ENCODE measurements at places on chromosomes 3 and 15.

DNA sequence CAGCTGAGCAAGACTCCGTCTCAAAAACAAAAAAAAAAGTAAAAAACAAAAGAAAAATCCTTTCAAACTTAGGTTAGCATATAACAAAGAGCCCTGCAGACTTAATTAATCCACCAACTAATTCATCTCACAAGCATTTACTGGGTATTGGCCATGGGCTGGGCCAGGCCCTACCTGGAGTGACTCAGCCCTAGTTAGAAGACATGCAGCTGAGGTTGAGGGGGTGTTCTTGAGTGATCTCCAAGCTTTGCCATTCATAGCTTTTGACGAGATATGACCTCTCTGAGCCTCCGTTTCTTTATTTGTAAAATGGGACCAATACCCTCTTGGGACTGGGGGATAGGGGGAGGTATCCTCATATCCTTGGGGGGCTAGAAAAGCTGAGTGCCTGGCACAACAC, 7.8 kb downstream of the FBXL22 start:
- no peak for DNase-seq

DNA sequence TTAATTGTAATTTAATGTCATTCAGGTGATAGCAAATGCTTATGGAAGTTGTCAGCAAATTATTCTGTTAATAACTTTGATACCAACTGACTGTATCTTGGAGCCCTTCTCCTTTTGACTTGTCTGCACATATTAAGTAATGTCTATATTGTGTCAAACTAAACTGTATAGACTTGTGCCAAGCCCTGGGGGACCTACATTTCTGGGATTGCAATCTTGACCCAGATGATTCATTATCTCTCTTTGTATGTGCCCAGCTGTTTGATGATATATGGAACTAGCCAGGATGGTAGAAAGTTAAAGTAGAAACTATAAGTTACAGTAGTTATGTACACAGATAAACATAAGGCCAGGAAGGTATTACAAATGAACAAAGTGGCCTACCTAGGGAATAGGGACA, 402.8 kb upstream of the RARB start:
- DNase-seq: no peak

- DNase-seq: peak; percentile 75
Measured at GRCh38 chr3:107987036-107987939, 103.5 kb downstream of the CD47 start.

DNA sequence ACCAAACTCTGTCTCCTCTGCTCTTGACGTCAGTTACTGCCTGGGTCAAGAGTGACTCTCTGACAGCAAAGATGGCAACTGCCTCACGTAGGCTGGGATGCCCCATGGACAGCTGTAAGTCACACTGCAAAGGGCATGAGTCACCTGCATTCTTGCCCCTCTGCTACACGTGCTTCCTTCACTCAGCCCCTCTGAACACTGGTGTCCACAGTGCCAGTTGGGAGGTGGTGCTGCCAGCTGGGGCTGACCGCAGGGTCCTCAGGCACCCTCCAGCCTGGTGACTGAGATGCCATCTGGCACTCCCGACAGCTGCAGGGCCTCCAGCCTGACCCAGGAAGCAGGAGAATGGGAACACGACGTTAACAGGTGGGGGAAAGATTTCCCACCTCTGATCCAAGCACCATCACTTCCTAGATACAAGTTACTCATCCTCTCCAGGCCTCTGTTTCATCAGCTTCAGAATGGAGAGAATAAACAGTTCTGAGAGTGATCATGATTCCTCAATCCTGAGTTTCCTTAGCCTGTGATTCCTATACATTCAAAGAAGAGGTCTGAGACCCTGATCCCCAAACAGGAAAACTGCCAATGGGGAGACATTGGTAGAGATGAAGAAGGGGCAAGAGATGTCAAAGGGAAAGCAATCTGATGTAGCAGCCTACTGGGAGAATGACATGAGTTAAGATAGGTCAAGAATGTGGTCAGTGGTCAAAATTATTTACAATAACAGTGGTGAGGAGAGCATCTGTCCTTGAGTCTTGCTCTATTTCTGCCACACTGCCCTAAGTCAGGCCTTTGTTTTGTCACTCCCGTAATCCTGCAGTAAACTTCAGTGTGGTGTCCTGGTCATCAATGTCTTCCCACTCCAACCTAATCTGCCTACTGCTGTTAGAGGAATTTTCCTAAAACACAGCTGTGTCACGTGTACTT, 86.1 kb upstream of the BCL6 start:
- no peak for DNase-seq

DNA sequence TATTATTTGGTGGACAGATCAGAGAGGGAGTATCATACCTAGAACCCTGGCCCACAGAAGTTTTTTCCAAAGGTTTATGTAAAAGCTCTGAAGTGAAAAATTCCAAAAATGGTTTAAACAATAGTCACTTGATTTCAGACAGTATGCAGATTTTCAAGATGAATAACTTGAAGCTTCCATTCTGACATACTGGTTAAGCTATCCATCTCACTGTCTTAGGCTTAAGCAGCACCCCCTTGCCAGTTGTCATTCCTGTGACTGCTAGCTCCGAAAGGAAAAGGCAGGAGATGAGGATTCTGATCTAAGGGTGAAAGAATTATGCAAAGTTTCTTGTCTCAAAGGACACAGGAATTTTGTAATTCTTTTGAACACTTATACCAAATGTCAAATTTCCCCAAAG, 337.5 kb upstream of the THBS1 start:
- DNase-seq: no peak

- no peak for DNase-seq
Measured at GRCh38 chr3:54353946-54354345, 231.6 kb downstream of the CACNA2D3 start.

GRCh38 chr15:100642950-100643338, 40.6 kb downstream of the ASB7 start:
- no peak for DNase-seq

DNA sequence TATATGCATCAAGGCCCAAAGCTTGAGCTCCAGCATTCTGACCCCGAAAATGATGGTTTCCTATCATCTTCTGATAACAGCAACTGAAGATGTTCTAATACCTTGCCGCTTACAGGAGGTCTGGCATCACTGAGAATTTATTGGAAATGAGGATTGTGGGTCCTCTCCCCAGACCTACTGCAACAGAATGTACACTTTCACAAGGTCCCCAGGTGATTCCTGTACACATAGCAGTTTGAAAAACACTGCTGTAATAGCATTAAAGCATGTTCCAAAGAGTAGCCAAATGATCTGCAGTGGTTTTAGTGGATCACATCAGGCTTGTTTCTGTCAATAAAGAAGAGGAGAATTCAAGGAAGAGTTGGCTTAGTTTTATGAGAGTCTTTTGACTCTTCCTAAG, 11.3 kb downstream of the TGFBR2 start:
- no peak for DNase-seq

- DNase-seq: no peak
Measured at GRCh38 chr3:180808823-180809575, 103.5 kb upstream of the FXR1 start.

DNA sequence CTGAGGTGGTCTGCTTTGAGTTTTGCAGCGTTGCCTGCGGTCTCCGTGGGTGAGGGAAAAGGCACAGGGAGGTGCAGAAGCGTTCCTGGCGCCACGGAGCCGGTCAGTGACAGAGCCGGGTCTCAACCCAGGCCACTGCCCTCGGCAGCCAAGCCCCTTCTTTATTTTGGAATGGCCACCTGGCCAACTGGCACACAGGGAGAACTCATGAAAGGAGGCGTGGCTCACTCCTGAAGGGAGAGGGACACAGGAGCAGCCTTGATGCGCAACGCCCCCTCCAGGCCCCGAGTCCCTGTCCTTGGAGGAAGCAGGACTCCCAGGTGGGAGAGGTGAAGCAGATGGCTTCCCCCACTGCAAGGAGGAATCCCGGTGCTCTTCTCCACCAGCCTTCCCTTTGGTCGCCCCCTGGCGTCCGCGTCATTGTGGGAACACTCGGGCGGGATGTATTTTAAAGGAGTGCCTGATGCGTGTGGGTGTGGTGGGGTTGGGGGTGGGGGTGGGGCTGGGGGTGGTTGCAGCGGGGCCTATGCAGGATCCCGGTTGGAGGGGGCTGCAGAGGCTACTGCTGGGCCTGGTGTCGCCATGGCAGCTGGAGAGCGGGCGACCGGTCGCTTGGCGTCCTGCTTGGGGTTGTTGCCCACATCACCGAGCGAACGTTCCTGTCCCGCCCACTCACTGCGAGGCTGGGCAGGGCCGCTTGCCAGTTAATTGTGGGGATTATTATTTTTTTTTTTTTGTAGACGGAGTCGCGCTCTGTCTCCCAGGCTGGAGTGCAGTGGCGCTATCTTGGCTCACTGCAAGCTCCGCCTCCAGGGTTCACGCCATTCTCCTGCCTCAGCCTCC, 32.6 kb downstream of the APBA2 start:
- DNase-seq: no peak

- DNase-seq: no peak
Measured at GRCh38 chr3:24451461-24452099, 43.1 kb downstream of the THRB start.

- DNase-seq: no peak
Measured at GRCh38 chr3:94115482-94115881, 52.6 kb downstream of the NSUN3 start.

DNA sequence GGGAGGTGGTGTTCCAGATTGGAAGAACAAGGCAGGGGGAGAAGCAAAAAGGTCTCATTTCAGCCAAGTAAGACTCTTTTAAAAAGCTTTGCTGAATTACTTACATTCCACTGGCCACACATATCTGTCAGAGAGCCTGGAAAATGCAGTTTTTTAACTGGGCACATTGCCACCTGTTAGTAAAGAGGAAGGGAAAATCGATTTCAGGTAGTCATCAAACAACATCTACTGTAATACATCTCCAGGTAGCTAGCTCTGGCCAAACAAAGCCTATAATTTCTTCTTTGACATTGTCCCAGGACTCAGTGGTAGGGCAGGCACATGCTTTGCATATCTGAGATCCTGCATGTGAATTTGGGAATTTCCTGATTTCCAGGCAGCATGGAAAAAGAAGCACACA, 480.7 kb upstream of the SUCLG2 start:
- DNase-seq: no peak

DNA sequence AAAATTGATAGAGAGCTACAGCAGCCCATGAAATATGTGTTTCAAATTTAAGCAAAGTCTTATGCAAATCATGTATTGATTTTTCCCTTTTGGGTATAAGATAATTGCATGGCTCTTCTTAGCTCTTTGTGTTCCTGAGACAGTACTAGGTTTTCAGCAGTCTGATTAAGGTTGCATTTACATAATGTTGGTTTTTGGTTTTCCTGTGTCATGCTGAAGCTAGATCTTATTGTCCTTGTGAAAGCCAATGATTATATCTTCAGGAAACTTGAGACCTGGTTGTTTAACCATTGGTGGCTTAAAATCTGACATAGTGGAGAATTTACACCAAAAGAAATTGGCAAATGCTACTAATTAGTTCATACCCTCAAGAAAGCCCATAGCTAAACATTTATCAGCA, 392.6 kb downstream of the ZPLD1 start:
- no peak for DNase-seq

GRCh38 chr3:28739647-28740046, 391.0 kb upstream of the AZI2 start:
- DNase-seq: no peak

DNA sequence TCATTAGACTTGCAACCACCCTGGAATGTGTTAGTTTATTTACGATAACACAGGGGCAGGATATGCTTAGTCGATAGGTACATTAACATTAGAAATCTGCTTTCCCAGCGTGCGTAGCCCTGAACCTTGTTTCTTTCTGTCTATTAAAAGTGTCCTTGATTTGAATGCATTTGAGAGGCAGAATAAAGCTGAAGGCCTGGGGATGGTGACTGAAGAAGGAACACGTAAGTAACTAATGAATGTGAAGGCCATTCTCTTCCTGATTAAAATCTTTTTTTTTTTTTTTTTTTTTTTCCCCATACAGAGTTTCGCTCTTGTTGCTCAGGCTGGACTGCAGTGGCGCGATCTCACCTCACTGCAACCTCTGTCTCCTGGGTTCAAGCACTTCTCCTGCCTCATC, 142.8 kb upstream of the CHRM5 start:
- DNase-seq: no peak

- no peak for DNase-seq
Measured at GRCh38 chr3:98026425-98027084, 8.6 kb downstream of the GABRR3 start.

DNA sequence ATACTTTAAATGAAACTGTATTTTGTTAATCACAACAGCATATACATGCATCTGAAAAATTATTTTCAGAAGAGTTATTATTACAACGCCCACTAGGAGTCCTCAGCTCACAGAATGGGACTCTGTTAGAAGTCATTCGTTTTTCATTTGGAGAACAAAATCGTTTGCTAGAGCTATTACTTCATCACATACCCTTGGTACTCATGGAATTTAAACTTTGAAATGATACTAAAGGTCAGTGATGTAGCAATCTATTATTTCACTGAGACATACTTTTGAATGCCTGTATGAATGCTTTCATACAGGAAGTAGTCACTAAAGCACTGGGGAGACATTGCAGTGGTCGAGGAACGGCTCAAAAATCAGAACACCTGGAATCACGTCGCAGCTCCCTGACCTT, 198.1 kb downstream of the MBNL1 start:
- DNase-seq: no peak

- DNase-seq: no peak
Measured at GRCh38 chr15:37262922-37263608, 162.7 kb upstream of the MEIS2 start.

GRCh38 chr15:93072011-93072410, 17.0 kb downstream of the RGMA start:
- DNase-seq: no peak

GRCh38 chr15:80216911-80217310, 35.1 kb downstream of the CTXND1 start:
- DNase-seq: no peak

GRCh38 chr15:90001683-90002427, 731 bp downstream of the ZNF710 start:
- peak; percentile 66 for DNase-seq

DNA sequence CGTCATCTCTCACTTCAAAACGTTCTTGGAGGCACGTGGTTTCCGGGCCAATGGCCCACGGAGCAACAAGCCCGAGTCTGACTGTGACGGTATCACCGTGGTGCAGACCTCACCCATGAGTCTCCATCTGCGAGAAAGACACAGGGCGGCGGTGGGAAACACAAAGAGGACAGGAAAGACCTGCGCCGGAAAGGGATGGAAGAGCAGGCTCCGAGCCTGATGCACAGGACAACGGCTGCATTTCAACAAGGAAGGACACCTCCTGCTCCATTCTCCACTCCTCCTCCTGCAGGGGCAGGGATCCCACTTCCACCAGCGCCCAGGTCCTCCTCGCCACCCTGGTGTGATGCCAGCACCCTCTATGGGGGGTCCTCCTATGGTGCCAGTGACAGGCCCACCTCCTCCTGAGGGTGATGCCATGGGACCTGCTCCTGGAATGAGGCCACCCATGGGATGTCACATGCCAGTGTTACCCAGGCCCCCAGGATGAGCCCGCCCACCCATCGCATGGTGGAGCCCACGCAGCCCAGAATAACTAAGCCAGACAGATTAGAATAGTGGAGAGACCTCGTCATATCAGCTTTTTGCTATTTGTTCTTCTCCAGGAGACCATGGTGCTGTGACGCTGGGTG, 73.0 kb upstream of the PCSK6 start:
- no peak for DNase-seq

GRCh38 chr3:9422712-9423424, 25.5 kb downstream of the SETD5 start:
- DNase-seq: peak; percentile 38

GRCh38 chr3:58008141-58009025, at the start of gene FLNB:
TSS of gene FLNB (plus strand) at chr3:58008422. CDS start at chr3:58008565, 143 bp downstream.
- peak; percentile 62 for DNase-seq

GRCh38 chr15:44194323-44195150, 534 bp downstream of the FRMD5 start:
- DNase-seq: peak; percentile 18

Measured in left ventricle myocardium inferior (tissue), 1 donor.